Astrocyte (in vitro differentiated cells and primary cell): ENCODE measurements at places on chromosomes 4 and X. TPM values are rescaled to one million over a fixed set of nuclear protein-coding genes. Genes with fewer than 3 reads are reported as not detected.
A peak's percentile ranks its signal among the peaks of the same experiment; 100 is the strongest.

DNA sequence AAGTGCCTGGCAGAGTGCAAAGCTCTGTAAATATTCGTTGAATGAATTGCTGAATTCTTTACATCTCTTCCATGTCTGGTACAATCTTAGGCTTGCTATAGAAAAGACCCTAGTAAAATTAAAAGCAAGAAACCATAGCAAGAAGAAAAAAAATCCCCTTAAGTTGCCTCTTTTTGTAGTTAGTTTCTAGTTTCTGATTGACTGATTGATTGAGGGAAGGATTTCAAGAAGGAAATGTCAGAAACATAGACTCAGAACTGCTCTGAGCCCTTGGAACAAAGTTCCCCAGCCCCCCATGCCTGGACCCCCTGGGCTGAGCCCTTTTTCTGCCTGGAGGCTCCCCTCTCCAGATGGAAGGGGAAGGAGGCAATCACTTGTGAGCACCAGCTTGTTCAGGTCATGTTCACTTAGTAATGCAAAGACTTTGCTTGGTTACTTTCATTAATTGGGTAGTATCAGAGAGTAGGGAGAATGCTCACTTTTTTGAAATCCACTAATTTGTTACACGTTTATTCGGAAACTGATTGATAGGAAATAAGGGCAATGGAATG lies 35.6 kb downstream of the DAPP1 start:
- H3K27me3 ChIP-seq, result no peaks in the 10 kb centered on the region
- no peaks in the 10 kb centered on the region for H3K36me3 ChIP-seq
- H3K4me3 ChIP-seq, result no peak overlapping the region
- no peak overlapping the region for H3K27ac ChIP-seq

Gene BRS3
- total RNA-seq, result not detected in 2 replicates

Gene NIPAL1
- total RNA-seq, result 3.8 and 4.9 TPM in 2 replicates

GRCh38 chr4:138693526-138693925 lies 322.1 kb upstream of the NOCT start:
- no peak overlapping the region for H3K27ac ChIP-seq
- no peak overlapping the region for H3K4me3 ChIP-seq
- H3K27me3 ChIP-seq, result no peaks in the 10 kb centered on the region
- DNase-seq, result no peak
- H3K36me3 ChIP-seq, result no peaks in the 10 kb centered on the region
- peaks cover 3% of the 10 kb centered on the region for H3K4me1 ChIP-seq

GRCh38 chrX:22247169-22247568 lies 25.5 kb upstream of the CBLL2 start:
- peak overlapping the region; percentile 53 for H3K27ac ChIP-seq
- H3K4me3 ChIP-seq, result no peak overlapping the region
- no peaks in the 10 kb centered on the region for H3K36me3 ChIP-seq
- peaks cover 11% of the 10 kb centered on the region for H3K4me1 ChIP-seq
- DNase-seq, result peak; percentile 50
- no peaks in the 10 kb centered on the region for H3K27me3 ChIP-seq

- H3K4me1 ChIP-seq, result no peaks in the 10 kb centered on the region
- H3K27me3 ChIP-seq, result no peaks in the 10 kb centered on the region
- DNase-seq, result no peak
- H3K36me3 ChIP-seq, result no peaks in the 10 kb centered on the region
- H3K4me3 ChIP-seq, result no peak overlapping the region
- no peak overlapping the region for H3K27ac ChIP-seq
These were observed 119.1 kb downstream of the TSPAN5 start for GRCh38 chr4:98539299-98539698.

GRCh38 chr4:53307819-53308780 lies 57.8 kb downstream of the SCFD2 start:
- H3K36me3 ChIP-seq, result no peaks in the 10 kb centered on the region
- H3K4me3 ChIP-seq, result no peak overlapping the region
- no peak overlapping the region for H3K27ac ChIP-seq
- no peaks in the 10 kb centered on the region for H3K27me3 ChIP-seq
- peaks cover 7% of the 10 kb centered on the region for H3K4me1 ChIP-seq
